ENCODE measurements at places on chromosomes 7 and 10.

DNA sequence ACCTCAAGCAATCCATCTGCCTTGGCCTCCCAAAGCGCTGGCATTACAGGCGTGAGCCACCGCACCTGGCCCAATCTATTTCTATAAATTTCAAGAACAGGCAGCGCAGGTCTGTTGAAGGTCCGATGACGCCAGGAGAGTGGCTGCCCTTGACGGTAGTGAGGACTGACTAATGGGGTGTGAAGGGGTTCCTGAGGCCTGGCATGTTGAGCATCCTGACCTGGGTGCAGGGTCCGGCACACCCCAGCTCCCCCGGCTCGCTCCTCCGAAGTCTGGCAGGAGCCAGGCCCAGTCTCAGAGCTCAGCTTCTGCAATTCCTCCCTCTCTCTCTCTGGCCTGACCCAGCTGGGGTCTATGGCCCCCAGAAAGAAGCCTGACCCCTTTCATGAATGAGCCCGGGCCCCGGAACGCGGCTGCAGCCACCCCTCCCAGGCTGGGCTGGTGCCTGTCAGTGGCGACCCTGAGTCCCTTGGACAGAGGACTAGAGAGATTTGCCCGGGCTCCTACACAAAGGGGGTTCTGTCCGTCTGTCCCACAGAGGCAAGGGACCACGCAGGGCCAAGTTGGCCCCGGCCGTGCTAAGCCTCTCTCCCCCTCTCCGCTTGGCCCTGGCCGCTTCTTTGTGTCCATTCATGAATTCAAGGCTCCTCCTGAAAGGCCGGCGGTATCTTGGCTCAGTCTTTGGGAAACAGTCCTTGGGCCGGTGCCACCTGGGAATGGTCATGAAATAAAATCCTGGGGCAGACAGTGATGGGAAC is 18.8 kb downstream of the MMD2 start:
- DNase-seq, result no peak

GRCh38 chr7:118085000-118085399 is 99.0 kb upstream of the LSM8 start:
- DNase-seq, result no peak

DNA sequence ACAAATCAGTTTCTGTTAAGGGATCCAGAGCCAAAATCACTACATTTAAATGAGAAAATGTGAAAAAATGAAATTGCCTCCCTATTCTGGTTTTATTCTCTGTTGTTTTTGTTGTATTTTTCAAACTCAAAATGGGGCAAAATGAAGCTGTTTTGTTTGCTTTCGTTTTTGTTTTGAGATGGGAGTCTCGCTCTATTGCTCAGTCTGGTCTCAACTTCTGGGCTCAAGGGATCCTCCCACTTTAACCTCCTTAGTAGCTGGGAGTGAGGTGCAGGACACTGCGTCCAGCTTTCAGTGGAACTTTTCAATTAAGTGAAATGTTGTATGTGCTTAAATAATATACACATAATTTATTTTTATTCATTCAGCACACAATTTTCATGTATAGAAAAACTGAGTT is 205.0 kb downstream of the SORCS1 start:
- no peak for DNase-seq

- DNase-seq, result no peak
Measured at GRCh38 chr10:15316871-15317464, 54.1 kb downstream of the FAM171A1 start.

DNA sequence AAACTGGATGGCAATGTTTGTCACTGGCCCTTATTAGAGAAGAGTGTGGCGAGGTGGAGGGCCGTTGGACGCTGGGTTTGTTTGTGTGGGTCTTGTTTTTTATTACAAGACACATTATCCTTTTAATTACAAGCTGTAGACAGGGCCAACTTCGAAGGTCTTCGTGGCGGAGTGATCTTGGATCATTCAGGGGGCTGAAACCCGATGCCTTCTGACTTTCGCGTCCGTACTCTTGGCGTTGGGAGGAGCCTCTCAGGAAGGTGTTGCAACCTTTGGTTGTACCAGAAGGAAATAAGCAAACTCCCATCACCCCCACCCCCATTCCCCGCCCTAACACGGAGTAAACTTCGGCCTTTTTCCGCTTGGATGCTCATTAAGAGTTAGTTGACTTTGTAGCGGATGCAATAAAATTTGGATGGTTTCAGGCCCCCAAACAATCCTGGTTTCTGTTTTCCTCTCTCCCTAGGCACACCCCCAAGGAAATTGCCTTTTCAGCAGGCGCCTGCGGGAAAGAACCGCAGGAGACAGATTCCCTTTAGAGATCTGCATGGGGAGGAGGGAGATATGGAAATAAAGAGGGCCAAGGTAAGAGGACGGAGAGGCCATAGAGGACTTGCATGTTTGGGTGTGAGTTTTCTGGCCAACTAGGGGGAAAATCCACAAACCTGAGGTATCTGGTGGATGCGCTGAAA is 294.5 kb upstream of the NFE2L3 start:
- DNase-seq, result peak; percentile 92

All from skin of body (tissue), 3 donors.